Activated CD4-positive, alpha-beta T cell treated with anti-CD3 and anti-CD28 coated beads, Interleukin-2, amount 50 U/mL, for 16 hours (primary cell): ENCODE measurements at places on chromosomes 5 and 9.

DNA sequence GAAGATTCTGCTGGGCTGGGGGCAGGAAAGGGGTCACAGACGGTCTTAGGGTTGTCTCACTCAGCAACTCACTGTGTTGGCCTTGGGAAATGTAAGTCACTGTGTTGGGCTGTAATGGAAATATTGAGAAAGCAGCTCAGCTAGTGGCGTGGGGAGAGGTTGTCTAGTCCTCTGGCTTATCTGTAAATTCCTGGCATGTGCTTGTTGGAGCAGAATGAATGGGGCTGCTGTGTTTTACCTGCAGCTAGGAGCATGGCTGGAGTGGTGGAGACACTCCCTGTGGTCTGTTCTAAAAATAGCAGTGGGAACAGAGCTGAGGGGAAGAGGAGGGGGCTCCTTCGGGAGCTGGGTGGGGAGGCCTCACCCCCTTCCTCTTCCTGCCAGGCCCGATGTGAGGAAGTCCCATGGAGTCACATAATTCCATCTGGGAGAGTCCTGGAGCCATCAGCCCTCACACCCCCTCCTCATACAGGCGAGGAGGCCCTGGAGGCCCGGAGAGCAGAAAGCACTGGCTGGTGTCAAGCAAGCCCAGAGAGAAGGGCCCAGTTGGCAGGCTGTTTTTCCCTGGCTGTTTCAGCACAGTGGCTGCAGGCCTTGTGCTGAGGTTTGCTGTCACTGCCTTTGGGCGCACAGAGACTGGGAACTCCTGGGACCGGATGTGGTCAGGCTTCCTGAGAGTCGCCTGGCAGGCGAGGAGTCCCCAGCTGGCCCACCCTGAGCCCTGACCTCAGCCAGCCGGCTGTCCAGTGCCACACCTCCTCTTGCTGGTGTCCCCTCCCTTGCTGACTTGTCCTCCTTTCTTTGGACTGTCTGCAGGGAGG is 84.9 kb downstream of the RGS3 start:
- peak; percentile 20 for DNase-seq

GRCh38 chr5:55406292-55406691 is 98.5 kb downstream of the MTREX start:
- no peak for DNase-seq

- no peak for DNase-seq
These were observed 118.0 kb downstream of the FSTL4 start for GRCh38 chr5:133494232-133494922.

DNA sequence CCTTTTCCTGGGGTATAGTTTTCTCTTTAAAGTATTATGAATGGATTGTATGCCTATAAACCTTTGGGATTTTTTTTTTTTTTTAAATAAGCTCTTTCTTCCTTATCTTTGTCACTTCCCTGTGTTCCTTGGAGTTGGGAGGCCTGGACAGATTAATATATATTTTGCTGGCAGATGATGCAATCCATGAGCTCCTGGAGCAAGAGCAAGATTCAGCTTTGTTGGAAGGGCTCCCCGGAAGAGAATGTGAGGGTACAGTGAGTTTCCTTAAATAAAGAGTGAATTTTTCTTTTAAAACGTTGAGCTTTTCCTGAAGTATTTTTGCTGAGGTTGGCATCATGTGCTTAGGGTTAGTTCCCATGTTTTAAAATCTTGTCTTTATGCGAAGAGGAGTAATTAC is 98.7 kb upstream of the SLC28A3 start:
- no peak for DNase-seq

- no peak for DNase-seq
These were observed 26.6 kb upstream of the CRB2 start for GRCh38 chr9:123329329-123329955.

DNA sequence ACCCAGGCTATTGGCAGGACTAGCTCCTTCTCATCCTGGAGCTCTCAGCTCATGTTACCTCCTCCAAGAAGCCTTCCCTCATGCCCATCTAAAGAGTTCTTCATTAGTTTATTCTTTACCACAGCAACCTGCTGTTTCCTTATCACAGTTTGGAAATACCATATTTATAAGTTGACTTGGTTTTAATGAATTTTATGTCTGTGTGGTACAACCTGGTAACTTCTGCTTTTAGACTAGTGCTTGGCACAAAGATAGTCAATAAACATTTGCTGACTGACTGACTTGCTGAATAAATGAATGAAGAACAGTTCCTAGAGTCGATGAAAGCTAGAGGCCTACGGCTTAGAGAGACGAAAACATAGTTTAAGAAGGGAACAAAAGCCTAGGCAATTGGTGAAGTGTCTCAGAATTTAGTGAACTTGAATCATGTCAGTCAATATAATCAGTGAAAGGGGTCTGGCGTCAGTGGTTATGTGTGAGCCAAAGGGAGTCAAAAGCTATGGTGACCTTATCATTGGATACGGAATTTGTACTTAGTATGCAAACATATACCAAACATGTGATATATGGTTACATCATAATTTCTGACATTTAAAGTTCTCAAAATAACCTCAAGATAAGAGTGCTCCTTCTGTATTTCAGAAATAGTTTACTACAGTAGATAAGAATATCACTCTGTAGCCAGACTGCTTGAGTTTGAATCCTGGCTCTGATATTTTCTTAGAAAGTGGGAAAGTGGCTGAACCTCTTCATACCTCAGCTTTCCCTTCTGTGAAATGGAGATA is 239.5 kb downstream of the MCTP1 start:
- no peak for DNase-seq

DNA sequence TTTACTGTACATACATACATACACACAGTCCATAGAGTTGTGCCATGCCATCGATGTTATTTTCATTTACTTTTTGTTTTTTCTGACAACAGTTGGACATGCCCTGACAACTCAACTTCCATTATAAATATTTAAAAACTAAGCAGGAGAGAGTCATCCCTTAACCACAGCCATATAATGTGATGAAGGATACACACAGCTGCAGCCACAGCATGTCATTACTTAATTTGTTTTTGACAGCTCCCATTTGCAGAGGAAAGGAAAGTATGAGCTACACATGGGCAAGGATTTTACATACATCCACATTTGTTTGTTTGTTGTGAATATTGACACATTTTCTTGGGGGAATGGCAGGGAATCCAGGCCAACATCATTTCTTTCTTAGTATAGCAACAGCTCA is 91.5 kb upstream of the TUT7 start:
- no peak for DNase-seq

- DNase-seq: no peak
These were observed 33.4 kb upstream of the PTGER4 start for GRCh38 chr5:40646266-40646665.
